Muscle of arm (tissue), 14 donors: ENCODE measurements at places on chromosomes 1 and 21. TPM values are rescaled to one million over a fixed set of nuclear protein-coding genes. Genes with fewer than 3 reads are reported as not detected.

The TMPRSS15 gene
- polyA plus RNA-seq: 0.92 TPM

DNA sequence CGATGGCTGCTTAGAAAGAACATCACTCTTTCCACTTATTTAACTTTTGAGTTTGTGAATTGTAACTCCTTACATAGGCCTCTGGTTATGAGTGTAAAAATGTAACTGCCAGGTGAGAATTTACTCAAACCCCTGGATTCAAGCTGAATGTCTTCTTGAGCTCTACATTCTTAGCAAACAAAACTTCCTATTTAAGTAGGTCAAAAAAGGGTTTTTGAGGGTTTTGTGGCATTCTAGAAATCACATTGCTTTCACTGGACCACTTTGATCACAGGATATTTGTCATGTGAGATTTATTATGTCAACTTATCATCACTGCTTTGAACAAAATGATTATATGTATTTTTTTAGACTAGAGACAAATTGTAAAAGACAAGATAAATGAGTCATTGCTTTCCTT is 5.7 kb downstream of the IL23R start:
- no peak for DNase-seq

The SMIM1 gene
- 2.5 TPM for polyA plus RNA-seq

GRCh38 chr21:36966821-36967768 is 626 bp upstream of the HLCS start:
- no peak for DNase-seq

The EPHA2 gene
- 4.9 TPM for polyA plus RNA-seq
